Thoracic aorta (tissue), 2 donors: ENCODE measurements at places on chromosomes 2 and 18.

GRCh38 chr18:62399781-62400308 lies 74.7 kb downstream of the TNFRSF11A start:
- DNase-seq: no peak

DNA sequence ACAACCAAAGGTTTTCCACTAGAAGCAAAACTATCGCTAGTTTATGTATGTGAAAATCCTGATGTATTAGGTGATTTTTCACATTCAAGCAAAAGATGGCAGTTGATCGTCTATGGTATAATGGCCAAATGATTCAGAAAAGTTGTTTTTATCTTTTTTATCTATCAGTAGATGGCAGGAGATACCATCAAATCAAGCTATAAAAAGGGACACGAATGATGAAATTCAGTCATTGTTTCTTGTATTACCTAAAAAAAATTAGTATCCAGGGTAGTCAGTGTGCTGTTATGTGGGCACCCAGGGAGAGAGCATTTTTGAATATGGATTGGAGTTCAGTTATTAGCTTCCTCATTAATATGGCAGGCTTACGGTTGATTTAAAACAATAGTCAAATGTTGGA lies 22.9 kb upstream of the CAVIN2 start:
- no peak for DNase-seq

DNA sequence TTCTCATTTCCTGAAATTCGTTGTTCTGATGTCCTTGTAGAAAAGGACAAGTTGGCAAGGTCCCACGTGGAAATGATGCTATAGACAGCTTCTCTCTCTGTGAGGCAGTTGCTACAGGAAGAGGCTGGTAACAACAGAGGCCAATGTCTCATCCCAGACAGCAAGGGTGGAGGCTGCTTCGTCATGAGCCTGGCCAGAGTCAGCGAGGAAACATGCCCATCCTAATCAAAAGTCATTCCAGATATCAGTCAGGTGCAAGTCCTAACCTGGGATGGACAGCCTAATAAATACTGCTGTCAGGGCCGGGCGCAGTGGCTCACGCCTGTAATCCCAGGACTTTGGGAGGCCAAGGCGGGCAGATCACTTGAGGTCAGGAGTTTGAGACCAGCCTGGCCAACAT lies 6.4 kb upstream of the SMAD7 start:
- DNase-seq: no peak

DNA sequence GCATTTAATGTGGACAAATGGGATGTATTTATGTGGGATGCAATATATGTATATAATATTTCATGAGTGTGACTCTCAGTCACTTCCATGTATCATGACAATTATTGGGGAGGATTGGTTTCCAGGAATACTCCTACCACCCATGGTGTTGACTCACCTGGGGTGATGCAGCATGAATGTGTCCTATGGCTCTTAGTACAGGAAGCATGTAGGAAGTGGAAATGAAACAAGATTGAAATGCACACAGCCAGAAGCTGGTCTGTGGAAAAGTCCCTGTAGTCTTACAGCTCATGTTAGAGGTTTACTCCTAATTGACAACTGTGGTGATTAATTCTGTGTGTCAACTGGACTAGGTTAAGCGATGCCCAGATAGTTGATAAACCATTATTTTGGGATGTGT lies 89.3 kb upstream of the HAAO start:
- no peak for DNase-seq

DNA sequence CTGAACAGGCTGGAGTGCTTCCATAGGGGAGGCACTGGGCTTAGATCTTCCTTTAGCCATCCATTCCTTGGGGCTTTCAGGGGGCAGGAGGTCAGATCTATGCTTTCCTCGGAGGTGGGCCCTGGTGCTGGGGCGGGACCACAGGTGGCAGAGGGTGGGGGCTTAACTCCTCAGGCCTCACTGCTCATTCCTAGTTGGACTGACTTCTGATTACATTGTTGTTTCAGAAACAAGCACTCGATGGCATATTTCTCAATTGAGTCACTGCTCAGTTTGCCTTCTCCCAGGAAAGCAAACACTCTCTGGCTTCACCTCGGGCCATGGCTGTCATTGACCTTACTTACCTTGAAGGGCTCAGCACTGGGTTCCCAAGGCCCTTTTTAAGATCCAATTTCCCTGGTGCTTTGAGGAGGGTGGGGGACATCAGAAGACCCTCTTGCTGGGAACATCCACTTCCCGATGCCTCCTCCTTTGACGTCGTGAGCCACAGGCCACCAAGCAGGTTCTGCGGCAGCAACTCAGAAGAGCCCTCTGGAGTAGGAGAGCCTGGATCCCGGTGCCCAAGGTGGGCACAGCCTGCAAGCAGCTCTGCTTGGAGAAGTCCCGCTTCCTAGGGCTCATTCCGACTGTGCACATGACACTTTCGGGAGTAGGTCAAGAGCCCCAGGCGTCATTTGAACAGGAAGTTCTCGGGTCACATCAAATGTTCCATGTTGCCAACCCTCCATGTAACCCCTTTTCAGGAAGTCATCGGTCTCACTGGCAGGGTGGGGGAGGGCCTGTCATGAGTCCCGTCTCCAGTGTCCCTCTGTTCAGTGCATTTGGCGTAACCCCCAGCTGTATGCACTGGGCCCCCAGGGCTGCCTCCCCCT lies 40.6 kb downstream of the SDC1 start:
- no peak for DNase-seq

DNA sequence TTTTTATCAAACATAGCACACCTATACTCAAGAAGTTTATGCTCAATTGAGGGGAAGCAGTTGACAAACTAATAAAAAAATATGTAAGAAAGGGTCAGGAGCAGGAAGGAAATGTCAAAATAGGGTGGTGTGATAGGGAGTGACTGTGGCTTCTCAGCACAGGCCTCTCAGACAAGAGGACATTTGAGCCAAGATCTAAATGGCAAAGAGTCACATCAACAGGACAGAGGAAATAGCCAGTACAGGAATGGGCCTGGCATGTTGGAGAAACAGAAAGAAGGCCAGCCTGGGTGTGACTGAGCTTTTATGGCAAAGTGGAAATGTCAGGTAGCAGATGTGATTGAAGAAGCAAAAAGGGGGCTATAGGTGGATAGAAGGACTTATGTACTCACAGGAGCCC lies 117.0 kb downstream of the CCDC148 start:
- DNase-seq: no peak

DNA sequence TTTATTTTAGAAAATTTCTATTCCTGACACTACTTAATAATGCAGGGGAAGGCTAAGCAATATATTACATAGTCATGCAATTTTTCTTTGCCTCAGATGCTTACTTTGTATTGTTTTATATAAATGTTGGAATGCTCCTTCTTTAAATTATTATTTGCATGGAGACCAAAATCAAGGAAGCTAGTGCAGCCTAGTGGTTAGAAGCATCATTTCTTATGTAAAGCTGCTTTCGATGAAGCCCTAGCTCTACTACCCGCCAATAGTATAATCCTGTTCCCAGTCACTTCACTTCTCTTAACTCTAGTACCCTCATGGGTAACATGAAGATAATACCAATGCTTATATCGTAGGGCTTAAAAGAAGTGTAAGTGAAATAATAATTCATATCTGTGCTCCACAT lies 198.9 kb downstream of the LRATD1 start:
- no peak for DNase-seq

GRCh38 chr2:95734976-95735890 lies 143.4 kb downstream of the TRIM43 start:
- no peak for DNase-seq

GRCh38 chr2:234625626-234626250 lies 128.9 kb upstream of the ARL4C start:
- DNase-seq: no peak

GRCh38 chr18:25167612-25168410 lies 184.2 kb downstream of the ZNF521 start:
- DNase-seq: no peak

DNA sequence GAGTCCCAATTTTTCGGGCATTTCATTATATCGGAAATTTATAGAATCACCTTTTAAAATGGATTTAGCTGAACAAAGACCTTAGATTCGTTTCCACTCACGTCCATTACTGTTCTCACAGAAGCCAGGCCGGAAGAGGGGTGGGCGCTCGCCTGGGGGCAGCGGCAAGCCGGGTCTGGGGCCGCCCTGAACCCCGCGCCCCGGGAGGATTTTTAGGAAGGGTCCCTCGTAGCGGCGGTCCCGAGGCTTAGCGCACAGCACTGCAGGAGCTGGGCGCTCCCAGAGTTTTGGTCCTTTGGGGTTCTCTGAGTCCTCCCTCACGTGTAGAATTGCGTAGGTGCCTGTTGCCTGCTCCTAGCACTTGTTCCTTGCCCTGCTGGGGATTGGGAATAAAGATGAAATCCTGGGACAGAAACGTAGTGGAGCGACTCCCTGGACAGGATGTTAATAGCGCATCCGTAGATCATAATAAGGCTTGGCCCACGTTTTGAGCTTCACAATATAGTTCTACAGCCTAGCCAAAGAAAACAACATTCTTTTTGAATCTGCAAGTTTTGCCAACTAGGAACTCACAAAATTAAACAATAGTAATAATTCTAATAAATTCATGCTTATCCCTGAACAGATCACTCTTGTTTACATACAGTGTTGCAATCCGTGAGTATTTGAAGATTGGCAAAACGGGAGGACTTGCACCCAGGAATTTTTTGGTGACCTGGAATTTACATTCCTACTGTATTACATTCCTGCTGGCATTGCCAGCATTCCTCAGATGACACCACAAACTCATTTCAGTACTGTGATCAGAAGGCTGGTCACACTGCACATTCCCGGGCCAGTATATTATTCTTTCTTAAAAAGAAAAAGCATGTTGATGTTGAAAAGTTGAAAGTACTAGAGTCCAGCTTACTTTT lies 875 bp downstream of the C18orf63 start:
- no peak for DNase-seq

DNA sequence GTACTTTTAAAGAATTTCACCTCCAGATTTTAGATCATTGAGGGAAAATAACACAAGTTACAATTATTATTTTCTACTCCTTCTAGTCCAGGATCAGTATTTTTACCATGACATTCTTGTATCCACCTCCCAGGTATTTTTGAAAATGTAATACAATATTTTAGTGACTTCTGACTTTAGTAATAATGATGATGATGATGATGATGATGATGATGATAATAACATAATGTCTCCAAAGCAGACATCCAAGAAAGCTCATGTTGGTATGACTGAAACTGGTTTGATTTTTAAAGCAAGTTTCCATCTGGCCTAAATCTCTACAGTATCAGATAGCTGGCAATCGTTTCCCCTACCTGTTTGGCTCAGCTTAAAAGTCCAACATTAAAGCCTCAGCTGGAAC lies 140.0 kb upstream of the GULP1 start:
- DNase-seq: no peak

- DNase-seq: no peak
Observed at GRCh38 chr18:34049511-34049910, 175.2 kb downstream of the NOL4 start.

- DNase-seq: no peak
Observed at GRCh38 chr18:11561293-11561692, 48.1 kb upstream of the SLC35G4 start.

DNA sequence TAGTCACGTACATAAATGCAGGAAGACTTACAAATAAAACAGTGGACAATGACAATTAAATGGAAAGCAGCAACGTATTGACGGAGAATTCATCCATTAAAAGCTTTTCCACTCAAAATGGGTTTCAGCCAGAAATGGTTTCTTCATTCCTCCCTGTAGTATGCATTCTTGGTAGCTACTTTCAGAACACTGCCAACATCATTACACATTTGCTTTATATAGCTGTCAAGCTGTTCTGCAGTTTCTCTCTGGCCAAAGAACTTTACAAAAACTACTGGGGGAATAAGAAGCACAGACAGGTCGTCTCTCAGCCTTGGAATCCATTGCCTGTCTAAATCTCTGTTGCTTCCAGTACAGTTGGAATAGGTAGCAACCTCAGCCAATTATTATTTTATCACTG lies 84.1 kb upstream of the NCKAP5 start:
- no peak for DNase-seq

DNA sequence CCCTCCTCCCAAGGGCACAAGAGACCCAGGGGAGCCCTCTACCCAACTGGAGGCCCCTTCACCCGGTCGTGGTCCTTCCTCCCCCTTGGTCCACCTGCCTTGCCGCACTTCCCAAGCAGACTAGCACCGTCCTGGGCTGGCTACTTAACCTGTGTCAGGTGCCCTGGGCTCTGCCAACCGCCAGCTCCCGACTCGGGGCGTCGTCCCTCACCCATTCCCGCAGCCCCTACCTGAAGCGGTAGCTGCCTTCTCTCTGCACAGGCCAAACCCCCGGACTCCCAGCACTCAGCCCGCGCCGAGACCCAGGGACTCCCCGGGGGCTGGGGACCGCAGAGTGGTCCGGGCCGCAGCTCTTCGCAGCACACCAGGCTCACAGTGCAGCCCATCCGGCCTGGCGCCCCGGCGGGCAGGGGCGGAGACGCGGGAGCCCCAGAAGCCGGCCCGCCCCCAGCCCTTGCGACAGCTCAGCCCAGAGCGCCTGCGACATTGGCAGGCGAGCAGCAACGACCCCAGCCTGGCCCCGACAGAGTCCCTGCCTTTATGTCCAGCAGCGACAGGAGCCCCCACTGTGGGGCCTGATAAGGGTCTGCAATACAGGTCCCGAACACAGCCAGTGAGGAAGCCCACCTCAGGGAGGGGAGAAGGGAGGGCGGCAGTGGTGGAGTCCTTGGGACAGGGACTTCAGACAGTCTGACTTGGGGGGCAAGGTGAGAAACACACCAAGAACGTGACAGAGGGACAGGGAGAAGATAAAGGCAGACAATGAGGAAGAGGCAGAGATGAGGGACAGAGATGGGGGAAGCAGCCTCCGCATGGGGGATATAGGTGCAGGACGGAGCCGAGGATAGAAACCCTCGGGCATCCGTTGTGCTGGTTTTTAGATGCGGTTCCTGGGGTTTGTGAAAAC lies 31.0 kb upstream of the TNS1 start:
- no peak for DNase-seq

DNA sequence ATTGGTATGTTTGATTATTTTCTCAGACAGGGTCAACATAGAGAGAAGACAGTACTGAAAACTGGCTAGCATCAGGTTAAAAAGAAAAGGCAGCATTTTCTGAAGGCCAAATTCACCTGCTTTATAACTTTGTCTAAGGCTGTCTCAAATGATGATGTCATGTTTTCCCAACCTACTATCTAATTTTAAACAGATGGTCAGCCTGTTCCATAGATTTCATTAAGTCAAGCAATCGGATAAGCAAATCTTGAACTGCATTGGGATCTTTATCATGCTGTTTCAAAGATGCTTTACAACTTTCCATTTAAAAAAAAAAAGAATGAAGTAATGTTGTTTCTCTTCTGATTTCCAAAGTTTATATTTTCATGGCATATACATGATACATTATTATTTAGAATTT lies 56.3 kb upstream of the SPOPL start:
- no peak for DNase-seq

GRCh38 chr2:12293874-12294273 lies 422.9 kb upstream of the TRIB2 start:
- no peak for DNase-seq

DNA sequence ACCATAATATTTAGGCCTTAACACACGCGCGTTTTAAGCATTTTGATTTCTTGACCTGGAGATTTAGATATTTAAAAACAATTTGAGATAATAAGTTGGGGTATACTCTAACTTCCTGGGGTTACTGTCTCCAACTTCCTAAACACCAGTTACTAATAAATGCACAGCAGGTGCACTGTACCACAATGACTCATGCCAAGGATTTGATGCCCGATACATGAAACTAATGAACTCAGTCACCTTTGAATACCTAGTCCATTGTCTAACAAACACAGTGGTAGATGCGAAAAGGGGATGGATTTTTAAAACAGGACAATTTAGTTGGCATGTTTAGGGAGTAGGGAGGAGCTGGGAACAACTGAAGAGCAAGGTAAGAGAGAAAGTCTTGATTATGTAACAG lies 21.2 kb downstream of the CABYR start:
- DNase-seq: no peak

GRCh38 chr2:216071111-216071851 lies 10.3 kb downstream of the PECR start:
- DNase-seq: no peak

- DNase-seq: no peak
Observed at GRCh38 chr2:103815731-103816130, 1038.2 kb upstream of the POU3F3 start.
